Cardiac septum (tissue), 1 donor: ENCODE measurements at places on chromosomes 7 and 10. TPM values are rescaled to one million over a fixed set of nuclear protein-coding genes. Genes with fewer than 3 reads are reported as not detected.

GRCh38 chr10:85597006-85597405 is 769.6 kb downstream of the GRID1 start:
- no peak for DNase-seq

The TRRAP gene
- 25.8 TPM for total RNA-seq

- no peak for DNase-seq
Measured at GRCh38 chr10:7622969-7623368, 43.8 kb downstream of the ITIH5 start.

GRCh38 chr10:12780634-12781601 is 220.6 kb downstream of the CCDC3 start:
- DNase-seq: no peak

GRCh38 chr10:629186-629998 is 60.1 kb downstream of the DIP2C start:
- no peak for DNase-seq

The NPTX2 gene
- total RNA-seq: 0.43 TPM

DNA sequence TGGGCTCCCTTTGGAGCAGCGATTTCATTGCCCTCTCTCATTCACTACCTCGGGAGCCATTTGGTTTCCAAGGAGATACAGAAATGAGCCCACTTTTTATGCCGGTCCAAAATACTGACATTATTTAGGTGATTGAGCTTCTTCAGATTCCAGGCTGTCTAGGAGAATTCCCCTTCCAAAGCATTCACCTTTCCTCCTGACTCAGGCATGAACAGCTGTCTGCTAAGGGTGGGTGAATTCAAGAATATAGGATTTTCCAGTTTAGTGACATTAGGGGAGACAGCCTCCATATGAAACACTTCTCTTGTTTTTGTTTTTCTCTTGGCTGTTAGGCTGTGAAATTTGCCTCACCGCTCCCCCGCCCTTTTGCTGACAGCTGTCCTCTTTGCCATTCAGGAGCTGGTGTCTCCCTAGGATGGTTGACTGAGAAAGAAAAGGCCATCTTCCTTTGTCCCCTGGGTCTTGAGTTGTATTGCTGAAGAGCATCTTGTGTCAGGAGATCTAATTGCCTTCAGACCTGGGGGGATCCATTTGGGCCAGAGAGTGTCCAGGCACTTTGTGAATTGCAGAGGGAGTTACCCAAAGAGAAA is 56.7 kb downstream of the LRRC4 start:
- DNase-seq: no peak

GRCh38 chr7:26145238-26145637 is 6.8 kb upstream of the NFE2L3 start:
- no peak for DNase-seq

The HMX3 gene
- not detected for total RNA-seq

DNA sequence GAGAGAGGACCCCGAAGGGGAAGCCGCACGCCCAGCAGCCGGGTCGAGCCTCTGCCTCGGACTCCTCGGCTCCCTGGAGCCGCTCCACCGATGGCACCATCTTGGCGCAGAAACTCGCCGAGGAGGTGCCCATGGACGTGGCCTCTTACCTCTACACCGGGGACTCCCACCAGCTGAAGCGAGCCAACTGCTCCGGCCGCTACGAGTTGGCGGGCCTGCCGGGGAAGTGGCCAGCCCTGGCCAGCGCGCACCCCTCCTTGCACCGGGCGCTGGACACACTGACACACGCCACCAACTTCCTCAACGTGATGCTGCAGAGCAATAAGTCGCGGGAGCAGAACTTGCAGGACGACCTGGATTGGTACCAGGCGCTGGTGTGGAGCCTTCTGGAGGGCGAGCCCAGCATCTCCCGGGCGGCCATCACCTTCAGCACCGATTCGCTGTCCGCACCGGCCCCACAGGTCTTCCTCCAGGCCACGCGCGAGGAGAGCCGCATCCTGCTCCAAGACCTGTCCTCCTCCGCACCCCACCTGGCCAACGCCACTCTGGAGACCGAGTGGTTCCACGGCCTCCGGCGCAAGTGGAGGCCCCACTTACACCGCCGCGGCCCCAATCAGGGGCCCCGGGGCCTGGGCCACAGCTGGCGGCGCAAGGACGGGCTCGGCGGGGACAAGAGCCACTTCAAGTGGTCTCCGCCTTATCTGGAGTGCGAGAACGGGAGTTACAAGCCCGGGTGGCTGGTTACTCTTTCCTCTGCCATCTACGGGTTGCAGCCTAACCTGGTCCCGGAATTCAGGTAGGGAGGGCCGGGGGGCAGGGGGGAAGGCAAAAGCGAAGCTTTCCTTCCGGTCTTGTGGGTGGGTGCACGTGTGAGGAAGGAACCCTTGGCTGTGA is 973 bp downstream of the GPR158 start:
- DNase-seq: no peak

The LRRN3 gene
- total RNA-seq: 0.40 TPM

DNA sequence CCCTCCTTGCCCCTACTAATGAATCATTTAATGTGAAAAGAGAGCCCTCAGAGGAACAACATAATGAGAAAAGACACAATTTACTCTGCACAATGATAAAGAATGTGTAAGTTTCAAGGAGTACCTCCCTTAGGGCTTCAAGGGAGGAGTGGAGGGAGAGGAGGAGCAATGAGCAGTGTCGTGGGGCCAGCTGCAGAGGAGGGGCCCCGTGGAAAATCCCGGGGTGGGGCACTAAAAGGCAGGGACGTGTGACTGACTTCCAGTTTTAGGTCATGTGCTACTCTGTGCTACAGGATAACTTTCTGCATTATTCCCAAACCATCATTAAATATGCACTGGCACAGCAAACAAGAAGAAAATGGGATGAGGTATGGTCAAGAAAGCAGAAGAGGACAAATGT is 108.1 kb downstream of the ANLN start:
- no peak for DNase-seq

The CFAP69 gene
- 3.6 TPM for total RNA-seq

The HOXA11 gene
- not detected for total RNA-seq

DNA sequence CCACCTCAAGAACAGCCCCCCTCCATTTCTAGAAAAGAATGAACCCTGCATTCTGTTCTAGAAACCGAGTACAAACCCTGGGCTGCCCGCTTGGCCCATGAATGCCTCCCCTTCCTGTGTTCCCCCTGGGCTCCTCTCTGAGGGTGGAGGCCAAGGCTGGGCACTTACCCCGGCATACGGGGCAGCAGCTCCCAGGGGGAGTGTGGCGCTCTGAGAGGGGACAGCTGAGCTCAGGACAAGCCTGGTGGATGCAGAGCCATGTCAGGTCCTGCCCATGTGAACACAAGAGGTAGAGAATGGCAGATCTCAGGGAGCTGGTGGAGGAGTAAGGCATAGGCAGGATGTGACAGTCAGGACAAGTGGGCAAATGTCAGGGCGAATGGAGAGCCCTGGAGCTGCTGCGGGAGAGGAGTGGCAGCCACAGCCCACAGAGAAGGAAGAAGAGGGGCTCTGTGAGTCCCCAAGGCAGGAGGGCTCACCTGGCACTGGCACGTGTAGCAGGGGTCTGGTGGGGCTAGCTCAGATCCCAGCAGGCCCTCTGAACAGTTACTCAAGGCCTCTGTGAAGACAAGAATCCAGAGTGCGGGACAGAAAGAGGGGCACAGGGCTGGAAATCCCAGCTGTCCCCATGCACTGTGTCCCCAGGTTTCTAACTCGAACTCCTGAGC is 18.9 kb downstream of the ATP6V1F start:
- no peak for DNase-seq

- DNase-seq: no peak
Measured at GRCh38 chr7:80330434-80330833, 181.4 kb downstream of the GNAT3 start.

- DNase-seq: no peak
Measured at GRCh38 chr10:663831-664251, 25.6 kb downstream of the DIP2C start.

GRCh38 chr10:43685744-43686143 is 37.1 kb upstream of the ZNF32 start:
- peak; percentile 73 for DNase-seq

The PTPN20 gene
- 16.3 TPM for total RNA-seq
